ENCODE measurements at places on chromosomes 2 and 18.
A peak's percentile ranks its signal among the peaks of the same experiment; 100 is the strongest.

DNA sequence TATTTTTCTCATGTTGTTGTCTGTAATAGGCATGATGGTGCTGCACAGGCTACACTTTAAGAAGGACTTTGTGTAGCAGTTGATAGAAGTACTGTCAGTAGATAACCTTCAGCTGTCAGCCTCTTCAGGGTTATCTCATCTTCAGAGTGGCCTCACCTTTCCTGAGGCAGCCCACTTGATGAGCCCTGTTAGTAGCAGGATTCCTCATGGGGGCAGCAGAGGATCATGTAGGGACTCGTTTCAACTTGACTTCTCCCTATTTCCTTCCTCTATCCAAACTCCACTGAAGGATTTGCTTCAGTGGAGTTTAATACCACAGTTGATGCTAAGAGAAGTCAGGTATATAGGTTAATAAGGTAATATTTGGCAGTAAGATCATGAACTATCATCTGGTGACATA lies 530.3 kb upstream of the FSIP2 start:
- DNase-seq = peak; percentile 61

DNA sequence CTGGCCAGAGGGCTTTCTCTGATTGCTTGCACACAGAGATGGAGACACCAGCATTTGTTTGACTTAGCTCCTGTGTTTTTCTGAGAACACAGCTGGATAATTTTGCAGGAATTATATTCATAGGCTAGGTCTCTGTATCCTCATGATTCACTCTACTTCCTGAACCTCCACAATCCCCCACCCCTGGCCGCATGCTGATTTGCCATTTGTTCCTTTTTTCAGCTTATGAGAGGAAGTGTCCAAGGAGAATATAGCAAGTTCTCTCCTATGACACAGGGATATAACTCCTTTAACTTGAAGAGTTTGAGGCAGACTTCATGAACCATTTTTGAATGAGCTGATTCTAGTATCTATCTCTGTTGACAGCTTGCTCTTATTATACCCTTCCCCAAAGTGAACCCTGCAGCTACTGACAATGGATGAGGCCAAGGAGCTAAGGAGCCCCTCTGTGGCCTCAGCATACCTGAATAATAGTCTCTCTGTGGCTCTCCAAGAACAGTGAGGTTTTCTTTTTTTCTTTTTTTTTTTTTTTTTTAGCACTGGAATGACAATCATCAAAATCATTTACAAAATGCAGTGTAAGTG lies 15.4 kb downstream of the CAVIN2 start:
- no peak for DNase-seq

DNA sequence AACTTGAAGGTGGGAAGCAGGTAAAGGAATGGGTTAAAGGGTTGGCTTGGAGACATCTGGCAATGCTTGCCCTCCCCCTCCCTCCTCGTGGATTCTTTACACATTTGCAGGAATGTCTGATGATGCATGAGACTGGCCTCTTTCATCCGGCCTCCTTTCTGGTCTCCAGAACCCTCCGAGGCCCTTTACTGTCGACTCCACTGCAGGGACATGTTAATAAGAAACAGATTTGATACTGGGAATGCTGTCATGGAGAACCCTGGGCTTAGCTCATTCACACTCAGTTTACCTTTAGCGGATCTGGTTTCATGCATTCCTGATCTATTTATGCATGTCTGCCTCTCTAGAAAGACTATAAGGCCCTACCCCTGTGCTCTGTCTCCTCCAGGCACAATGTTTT lies 238.7 kb downstream of the TGIF1 start:
- no peak for DNase-seq

GRCh38 chr2:163571423-163572102 lies 164.2 kb downstream of the FIGN start:
- no peak for DNase-seq

GRCh38 chr18:48788373-48788772 lies 162.4 kb downstream of the SMAD7 start:
- no peak for DNase-seq

DNA sequence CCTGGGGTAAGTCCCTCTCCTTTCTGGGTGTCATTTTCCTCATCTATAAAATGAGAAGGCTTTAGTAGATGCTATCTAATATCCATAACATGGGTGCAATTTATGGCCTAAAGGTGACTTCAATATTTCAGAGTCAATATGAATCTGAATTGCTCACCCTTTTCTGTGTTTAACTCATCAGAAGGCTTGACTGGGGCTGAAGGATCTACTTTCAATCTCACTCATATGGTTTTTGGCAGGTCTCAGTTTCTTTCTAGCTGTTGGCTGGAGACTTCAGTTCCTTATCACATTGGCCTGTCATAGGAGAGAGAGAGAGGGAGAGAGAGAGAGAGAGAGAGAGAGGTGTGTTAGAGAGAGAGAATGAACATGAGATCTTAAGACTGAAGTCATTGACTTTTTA lies 343.7 kb upstream of the MEX3C start:
- no peak for DNase-seq

DNA sequence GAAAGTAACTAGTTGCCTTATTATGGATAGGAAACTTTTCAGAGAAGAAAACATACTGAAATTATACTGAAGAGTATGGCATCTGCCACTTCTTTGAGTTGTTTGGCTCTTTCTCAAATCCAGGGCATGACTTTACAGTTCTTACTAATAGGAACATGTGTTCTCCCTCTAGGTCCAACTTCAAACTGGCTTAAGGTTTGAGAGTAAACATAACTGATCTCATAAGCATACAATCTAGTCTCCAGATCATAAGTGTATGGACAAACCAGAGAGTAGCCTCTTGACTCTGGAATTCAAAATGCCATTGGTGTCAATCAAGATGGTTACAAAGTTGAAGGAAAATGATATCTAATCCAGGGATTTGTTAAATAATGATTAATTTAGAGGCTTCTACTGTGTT lies 101.5 kb downstream of the NYAP2 start:
- no peak for DNase-seq

DNA sequence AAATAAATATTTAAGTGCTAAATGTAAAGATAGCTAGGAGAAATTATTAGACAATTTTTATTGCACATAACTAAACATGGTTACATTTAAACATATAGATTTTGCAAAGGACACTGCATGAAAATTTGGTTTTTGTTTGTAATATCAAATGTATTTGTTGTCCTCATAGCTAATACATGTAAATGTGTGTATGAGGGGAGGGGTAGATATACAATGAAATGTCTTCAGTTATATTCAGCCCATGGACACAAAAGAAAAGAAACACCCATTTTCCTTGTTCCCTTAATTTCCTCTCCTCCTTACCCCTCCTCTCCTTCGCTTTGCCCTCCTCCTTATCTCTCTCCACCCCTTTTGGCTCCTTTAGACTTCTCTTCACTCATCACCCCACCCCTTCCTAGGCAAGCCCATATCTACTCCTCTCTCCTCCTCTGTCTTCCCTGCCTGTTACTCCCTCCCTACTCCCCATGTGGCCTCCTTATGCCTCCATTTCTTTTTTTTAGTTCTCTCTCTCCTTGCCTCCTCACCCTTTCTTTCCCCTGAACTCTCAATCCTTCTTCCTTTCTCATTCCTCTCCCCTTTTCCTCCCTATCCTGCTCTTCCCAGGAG lies 1.4 kb downstream of the COL3A1 start:
- DNase-seq = no peak

DNA sequence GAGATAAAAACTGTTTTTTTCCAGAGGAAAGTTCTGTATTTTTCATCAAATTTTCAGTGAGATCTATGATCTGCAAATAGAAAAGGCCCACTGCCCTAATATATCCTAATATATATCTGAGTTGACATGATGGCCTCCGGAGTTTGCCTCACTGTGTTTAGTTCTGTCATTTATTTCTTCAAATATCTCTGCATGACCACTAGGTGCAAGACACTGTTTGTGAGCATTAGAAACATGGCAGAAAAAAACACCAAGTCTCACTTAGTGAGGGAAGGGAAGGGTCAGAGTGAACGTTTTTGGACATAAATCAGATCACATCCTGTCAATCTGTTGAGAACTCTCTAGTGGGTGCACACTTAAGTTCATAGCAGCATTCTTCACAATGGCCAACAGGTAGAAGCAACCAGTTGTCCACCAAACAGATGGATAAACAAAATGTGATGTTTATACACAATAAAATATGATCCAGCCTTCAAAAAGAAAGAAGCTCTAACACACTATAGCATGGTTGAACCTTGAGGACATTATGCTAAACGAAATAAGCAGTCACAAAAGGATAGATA lies 53.4 kb downstream of the SPIRE1 start:
- no peak for DNase-seq

Data from Karpas-422 (cell line).